ENCODE measurements at places on chromosomes 2 and 18.

- no peak for DNase-seq
Measured at GRCh38 chr2:144198116-144198515, 321.8 kb downstream of the ZEB2 start.

- no peak for DNase-seq
Measured at GRCh38 chr18:78082816-78083215, 833.2 kb downstream of the GALR1 start.

DNA sequence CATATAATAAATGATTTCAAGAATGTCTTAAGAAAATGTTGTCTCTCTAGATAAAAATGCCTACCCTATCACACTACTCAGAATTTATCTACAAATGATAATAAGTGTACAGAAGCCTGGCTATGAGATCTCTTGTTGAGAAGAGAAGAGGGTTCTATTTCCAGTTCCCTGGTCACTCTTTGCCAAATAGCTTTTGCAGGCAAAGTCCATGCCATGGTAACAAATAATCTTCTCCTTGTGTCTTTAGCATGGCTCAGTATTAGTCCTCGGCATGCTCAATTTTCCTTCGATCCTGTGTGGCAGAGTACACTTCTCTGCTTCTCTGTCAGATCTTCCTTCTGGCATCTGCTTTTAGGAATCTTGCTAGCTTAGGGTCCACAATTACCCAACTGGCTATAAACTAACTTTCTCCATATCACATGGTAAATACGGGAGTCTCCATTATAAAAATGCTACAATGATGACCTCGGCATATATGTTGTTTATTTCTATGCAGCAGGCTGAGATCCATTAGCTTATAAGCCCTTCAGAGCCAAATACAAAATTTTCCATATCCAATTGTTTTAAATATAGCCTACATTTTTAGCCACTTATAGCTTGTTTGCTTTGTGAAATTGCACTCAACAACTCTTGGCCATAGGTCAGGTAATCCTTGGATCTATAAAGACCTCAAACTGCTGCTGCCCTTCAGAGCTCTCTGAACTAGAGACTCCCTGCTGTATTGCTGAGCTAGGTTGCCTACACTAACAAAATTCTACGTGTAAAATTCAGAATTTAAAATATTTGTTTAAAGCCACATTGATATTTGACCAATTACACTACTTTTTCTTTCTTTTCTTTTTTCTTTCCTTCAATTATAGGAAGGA, 157.5 kb downstream of the FSIP2 start:
- DNase-seq = no peak

DNA sequence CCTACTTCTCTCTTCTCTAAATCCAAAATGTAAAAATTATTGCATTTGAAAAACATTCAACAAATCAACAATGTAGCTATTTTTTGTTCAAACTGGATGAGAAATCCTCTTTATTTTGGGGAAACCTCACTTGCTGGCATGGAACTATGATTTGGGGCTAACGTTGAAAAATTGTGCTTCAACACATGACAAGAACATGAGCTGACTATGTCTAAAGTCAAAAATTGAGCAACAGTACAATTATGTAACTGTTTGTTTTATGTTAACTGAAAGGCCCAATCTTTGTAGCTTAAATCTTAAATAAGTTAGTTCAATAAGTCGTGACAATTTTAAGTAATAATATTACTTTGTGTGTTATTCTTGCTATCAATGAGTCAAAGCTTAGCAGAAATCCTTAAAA, 67.3 kb downstream of the TMEFF2 start:
- DNase-seq = no peak

- DNase-seq = no peak
Measured at GRCh38 chr2:196128749-196129148, 42.6 kb downstream of the STK17B start.

GRCh38 chr2:116582850-116583249, 1231.6 kb upstream of the DDX18 start:
- no peak for DNase-seq

- DNase-seq = no peak
Measured at GRCh38 chr18:58285449-58286130, 241.6 kb downstream of the NEDD4L start.

- no peak for DNase-seq
Measured at GRCh38 chr2:170743530-170744239, 26.5 kb upstream of the ERICH2 start.

GRCh38 chr2:219362524-219363164, 25.1 kb downstream of the DNPEP start:
- DNase-seq = no peak

GRCh38 chr2:222709191-222709891, 37.9 kb downstream of the MOGAT1 start:
- DNase-seq = no peak

- no peak for DNase-seq
Measured at GRCh38 chr2:120108749-120109148, 95.9 kb downstream of the EPB41L5 start.

- no peak for DNase-seq
Measured at GRCh38 chr2:150110548-150110947, 376.9 kb downstream of the RND3 start.

GRCh38 chr2:166628478-166629136, 134.6 kb upstream of the SCN7A start:
- DNase-seq = no peak

GRCh38 chr2:138470941-138471340, 30.6 kb upstream of the SPOPL start:
- no peak for DNase-seq

GRCh38 chr2:236696834-236697233, 127.2 kb downstream of the ACKR3 start:
- no peak for DNase-seq

All from activated T-cell treated with anti-CD3 and anti-CD28 coated beads, Interleukin-2, amount 50 U/mL, for 4 hours (primary cell).